ENCODE measurements at places on chromosomes 4 and X. TPM values are rescaled to one million over a fixed set of nuclear protein-coding genes. Genes with fewer than 3 reads are reported as not detected.

Gene CLDN22
- 0.56 TPM for polyA plus RNA-seq

- DNase-seq: no peak
These were observed 9.3 kb upstream of the ENAM start for GRCh38 chr4:70619288-70619687.

Gene GUCY1B1
- polyA plus RNA-seq: 65.7 TPM

- no peak for DNase-seq
These were observed 36.1 kb downstream of the COPS4 start for GRCh38 chr4:83071116-83071515.

Gene ZNF157
- polyA plus RNA-seq: 0.98 TPM

DNA sequence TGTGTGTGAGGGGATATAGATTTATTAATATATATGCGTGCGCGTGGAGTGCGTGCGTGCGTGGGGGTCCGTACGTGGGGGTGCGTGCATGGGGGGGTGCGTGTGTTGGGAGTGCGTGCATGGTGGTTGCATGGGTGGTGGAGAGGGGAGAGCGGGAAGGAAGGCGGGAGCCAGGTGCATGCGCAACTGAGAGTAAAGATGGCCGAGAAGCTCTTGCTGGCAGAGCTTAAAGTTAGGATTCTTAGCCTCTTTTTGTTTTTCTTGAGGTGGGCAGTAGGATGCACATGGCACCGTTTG lies 45.8 kb downstream of the TEX13B start:
- DNase-seq: no peak

Gene ZDHHC15
- polyA plus RNA-seq: 8.4 TPM

DNA sequence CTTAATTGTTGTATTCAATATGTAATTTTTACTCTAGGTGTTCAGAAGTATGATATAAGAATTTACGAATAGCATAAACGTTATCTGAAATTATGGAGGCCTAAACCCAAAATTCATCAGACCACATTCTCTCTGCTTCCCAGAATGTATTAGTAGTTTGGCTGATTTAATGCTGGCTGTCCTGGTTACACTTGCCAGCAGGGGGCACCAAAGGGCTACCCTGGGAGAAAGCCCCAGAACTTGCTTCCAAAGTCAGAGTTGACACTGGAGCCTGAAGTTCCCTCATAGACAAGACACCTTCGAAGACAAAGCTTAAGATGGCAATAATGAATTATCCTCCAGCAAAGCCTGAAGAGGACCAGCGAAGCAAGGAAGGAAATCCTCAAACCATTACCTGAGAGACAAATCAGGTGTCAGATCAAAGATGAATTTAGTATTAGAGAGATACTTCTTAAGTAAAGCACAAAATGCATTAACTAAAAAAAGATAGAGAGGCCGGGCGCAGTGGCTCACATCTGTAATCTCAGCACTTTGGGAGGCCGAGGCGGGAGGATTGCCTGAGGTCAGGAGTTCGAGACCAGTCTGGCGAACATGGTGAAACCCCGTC lies 11.3 kb upstream of the ANOS1 start:
- DNase-seq: no peak

Gene ARHGAP36
- polyA plus RNA-seq: 0.09 TPM

DNA sequence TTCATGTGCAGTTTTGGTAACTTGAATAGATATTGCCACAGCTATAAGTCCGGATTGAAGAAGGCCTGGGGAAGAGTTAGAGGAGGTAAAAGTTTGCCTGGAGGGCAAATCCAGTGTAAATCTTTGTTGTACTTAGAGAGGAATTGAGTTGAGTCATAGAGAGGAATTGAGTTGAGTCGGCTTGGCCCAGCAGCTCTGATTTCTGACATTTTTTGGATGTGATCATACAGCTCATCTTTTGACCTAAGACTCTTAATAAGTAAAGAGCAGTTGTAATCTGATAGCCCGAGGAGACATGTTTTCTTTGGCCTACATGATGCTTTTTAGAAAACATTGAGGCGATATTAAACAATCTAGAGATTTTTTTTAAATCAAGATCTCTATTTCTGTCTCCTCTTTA lies 3.9 kb downstream of the KIT start:
- no peak for DNase-seq

DNA sequence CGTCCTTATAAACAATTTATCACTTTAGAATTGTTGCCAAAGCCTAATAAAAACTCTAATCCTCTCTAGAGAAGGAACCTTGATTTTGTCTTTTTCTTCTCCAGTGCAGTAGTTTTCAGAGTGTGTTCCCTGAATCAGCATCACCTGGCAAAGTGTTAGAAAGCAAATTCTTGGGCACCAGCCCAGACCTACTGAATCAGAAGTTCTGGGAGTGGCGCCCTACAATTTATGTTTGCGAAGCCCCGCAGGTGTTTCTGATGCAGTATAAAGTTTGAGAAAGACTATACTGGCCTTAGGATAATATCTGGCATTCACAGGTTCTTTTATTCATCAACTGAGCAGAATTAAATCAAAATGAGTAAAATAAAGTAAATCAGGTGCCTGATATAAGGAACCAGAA lies 645.8 kb upstream of the ATOH1 start:
- no peak for DNase-seq

Gene SAGE1
- not detected for polyA plus RNA-seq

DNA sequence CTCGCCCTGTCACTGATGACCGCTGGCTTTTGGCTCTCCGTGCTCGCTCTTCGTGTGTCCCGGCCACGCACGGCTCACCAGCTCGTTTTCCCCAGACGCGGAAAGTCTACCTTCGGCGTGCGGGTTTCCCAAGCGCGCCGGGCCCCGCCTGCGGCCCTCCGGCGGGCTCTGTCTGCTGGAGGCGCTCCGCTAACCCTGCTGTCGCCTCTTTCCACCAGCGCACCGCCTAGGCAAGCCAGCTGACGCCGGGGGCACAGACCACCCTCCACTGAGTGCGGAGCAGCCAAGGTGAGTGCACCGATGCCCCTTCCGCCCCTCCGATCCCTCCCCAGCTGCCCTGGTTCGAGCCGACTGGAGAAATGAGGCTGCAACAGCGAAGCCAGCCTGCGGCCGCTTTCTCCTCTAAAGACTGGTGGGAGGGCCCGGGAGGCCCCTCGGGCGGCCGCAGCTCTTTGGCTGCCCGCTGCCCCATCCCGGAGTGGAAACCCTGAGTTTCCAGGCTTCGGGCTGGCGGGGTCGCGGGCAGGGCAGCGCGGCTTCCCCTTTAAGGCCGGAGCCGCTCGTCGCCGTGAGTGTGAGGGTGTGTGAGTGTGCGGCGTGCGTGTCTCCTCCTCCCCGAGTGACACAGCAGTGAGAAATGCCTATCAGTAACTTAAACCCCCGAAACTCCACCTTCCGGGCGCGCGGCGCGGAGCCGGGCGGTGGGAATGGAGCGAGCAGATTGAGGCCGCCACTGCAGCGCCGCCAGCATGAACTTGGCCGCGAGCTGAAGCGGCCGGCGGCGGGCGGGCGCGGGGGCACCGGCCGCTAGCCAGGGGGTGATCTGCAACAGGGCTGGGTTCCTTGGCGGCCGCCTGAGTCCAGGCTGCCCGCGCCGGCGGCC lies at the start of gene MAMLD1:
Gene MAMLD1, plus strand, starts transcription at position 719 of the 883 bp plus-strand sequence. CDS start 82,200 bp downstream, outside the sequence.
- no peak for DNase-seq

DNA sequence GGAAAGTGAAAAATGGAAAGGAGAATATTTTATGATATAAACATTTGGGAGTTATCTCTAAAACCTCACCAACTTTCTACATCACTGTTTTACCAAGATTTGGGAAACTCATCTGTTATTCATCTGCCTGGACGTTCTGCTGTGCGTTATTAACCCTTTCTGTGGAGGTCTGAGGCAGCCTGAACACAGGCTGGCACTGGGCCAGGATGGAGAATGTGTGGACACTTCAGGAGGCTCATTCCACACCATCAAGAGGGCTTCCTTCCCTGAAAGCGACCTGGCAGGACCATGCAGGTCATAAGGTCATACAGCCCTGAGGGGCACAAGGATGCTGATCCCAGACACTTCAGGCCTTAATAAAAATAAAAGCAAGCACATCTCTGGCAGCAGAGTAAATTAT lies 31.2 kb upstream of the TMEM184C start:
- DNase-seq: no peak

DNA sequence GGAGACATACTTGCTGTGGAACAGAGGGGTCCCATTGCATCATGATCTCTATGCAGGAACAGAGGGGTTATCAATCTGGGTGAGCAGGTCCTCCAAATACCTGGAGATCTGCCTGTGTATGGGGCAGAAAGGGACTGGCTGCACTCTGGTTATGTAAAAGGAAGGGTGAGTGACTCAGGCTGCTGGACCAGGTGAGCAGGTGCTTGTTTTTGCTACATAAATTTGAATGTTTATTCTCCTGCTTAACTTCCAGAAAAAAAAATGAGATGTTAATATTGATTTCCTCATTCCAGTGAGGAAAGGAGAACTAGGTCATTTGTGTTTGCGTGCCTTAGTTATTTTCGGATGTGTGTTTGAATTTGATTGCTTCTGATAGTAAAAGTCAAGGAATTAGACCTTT lies 225.8 kb upstream of the TRAM1L1 start:
- no peak for DNase-seq

DNA sequence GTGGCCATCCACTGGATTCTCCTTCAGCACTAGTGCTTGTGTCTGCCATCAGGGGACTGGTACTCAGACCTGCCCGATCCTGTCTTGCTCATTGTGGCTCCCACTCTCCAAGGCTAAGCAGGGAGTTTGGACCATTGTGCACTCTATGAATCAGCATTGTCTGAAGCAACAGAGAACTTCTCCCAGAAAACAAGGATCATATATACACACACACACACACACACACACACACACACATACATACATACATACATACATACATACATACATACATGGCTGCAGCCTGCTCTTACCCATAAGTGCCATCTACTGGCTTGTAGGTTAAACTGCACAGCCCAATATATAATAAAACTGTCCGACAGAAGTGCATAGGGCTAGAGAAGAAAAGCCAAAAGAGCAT lies 345.3 kb upstream of the LCORL start:
- DNase-seq: no peak

Gene DOK7
- polyA plus RNA-seq: 1.6 TPM

GRCh38 chr4:76363556-76364290 lies 57.2 kb downstream of the STBD1 start:
- no peak for DNase-seq

DNA sequence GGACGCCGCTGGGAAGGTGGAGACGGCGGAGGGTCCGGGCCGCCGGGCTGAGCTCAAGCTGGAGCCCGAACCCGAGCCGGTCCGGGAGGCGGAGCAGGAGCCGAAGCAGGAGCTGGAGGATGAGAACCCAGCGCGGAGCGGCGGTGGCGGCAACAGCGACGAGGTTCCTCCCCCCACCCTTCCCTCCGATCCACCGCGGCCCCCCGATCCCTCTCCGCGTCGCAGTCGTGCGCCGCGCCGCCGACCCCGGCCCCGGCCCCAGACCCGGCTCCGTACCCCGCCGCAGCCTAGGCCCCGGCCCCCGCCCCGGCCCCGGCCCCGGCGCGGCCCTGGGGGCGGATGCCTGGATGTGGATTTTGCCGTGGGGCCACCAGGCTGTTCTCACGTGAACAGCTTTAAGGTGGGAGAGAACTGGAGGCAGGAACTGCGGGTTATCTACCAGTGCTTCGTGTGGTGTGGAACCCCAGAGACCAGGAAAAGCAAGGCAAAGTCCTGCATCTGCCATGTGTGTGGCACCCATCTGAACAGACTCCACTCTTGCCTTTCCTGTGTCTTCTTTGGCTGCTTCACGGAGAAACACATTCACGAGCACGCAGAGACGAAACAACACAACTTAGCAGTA lies 483 bp downstream of the USP27X start:
- DNase-seq: no peak

Gene MRPS18C
- polyA plus RNA-seq: 72.5 TPM

Gene AFM
- 11.3 TPM for polyA plus RNA-seq

DNA sequence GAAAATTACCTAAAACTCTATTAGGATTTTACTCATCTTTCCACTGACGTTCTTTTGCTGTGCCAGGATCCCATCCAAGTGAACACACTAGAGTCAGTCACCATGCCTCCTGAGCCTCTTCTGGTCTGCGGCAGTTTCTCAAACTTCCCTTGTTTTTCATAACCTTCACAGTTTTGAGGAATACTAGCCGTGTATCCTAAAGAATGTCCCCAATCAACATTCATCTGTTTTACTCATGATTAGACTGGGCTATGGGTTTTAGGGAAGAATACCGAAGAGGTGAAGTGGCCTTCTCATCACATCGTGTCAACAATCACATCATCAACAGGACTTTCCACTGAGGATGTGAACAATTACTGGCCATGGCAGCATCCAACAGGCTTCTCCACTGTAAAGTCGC lies 4.8 kb downstream of the LRP2BP start:
- DNase-seq: no peak

Gene PABPC4L
- 10.9 TPM for polyA plus RNA-seq

Gene DGKK
- 11.6 TPM for polyA plus RNA-seq

- DNase-seq: no peak
These were observed 525.4 kb upstream of the HS3ST1 start for GRCh38 chr4:11954093-11954492.

- no peak for DNase-seq
These were observed 675 bp downstream of the PRIMPOL start for GRCh38 chr4:184649971-184650855.

DNA sequence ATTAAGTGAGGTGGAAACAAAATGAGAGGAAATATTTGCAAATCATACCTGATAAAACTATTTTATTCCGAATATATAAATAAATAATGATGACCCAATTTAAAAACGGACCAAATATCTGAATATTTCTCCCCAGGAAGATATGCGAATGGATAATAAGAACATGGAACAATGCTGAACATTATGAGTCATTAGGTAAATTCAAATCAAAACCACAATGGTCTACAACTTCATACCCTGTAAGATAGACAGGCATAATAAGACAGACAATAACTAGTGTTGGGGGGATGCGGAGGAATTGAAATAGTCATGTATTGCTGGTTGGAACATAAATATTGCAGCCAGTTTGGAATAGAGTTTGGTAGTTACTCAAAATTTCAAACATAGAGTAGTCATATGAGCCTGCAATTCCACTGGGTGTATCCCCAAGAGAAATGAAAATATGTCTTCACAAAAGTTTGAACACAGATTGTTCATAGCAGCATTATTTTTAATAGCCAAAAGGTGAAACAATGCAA lies 47.6 kb upstream of the DRP2 start:
- DNase-seq: no peak

Gene UGT2A3
- 75.4 TPM for polyA plus RNA-seq

DNA sequence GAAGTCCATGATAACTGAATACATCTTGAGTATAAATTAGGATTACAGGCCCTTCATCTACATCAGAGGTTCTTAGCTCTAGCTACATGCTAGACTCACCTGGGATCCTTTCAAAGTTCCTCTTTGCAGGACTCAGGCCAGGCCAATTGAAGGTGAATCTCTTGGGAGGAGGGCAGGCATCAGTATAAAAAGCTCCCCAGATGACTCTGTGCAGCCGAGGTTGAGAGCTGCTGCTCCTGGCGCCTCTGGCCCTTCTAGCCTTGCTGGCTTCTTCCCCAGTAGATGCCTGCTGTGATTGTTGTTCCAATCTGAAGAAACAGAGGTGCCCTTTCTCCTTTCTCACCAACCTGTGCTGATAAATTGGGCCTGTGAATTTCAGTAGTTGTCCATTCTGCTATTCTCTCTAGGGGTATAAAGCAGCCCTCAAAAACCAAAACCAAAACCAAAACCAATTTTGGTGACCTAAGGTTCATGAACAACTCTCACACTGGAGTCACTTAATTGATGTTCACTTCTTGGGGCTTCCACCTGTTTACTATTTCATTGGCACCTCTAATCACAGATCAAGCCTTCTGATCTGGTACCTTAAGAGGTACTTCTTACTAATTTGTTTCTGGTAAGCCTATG lies 78.7 kb downstream of the SUPT20HL2 start:
- DNase-seq: no peak

Data from right renal pelvis (tissue), 4 donors.